ENCODE measurements at places on chromosomes 4 and X. TPM values are rescaled to one million over a fixed set of nuclear protein-coding genes. Genes with fewer than 3 reads are reported as not detected.

DNA sequence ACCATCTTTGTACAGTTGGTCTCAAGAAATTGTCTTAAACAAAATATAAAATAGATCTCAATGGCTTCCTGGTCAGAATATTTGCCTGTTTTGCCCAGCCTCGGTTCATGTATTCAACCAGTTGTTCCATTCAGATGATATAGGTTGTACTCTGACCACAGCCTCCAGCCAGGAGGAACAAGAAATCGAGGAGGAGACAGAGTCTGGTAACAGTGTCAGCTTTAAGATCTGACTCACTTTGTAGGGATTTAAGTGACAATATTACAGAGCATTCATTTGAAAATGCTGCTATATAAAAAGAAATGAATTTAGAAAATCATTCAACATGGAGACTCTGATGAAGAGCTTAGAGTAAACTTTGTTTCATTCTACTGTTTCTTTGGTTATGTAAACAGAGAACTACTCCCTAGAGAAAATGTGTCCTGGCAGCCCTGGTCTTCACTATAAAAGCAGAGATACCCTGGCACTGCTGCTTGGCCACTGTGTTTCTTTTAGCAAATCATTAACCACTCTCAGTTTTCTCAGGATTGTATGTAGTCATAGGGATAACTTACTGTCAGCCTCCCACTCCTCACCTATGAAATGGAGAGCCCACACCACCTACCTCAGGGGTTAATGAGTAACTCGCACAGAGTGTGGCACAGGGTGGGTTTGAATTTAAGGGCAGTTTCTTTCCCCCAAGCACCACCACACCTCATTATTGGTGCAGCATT lies 53.5 kb downstream of the PAGE2 start:
- DNase-seq, result no peak

- DNase-seq, result peak; percentile 57
Measured at GRCh38 chr4:98688411-98689290, 30.2 kb upstream of the TSPAN5 start.

GRCh38 chr4:184232202-184232601 lies 14.5 kb upstream of the ENPP6 start:
- DNase-seq, result no peak

GRCh38 chrX:38560776-38561125 lies 591 bp upstream of the TSPAN7 start:
- no peak for DNase-seq

DNA sequence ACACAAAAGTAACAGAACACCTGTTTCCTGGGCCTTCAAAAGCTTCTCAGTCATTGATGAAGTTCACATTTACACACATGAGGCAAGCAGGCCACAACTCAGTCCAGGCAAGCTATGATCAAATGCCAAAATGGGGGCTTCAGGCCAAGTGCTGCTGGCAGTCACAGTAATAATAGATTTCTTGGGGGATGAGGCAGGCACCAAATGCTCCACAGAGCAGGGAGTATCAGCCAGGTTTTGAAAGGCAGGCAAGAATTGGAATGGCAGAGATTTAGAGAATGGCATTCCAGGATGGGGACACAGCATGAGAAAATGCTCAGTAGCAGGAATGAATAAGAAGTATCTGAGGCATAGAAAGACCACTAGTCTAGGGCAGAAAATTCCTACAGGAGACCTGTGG lies 52.8 kb downstream of the GRIA3 start:
- DNase-seq, result no peak

- DNase-seq, result no peak
Measured at GRCh38 chr4:3225936-3226335, 23.0 kb upstream of the MSANTD1 start.

GRCh38 chrX:10166248-10166716 lies 9.5 kb downstream of the CLCN4 start:
- no peak for DNase-seq

- DNase-seq, result no peak
Measured at GRCh38 chrX:63708801-63709200, 76.2 kb downstream of the ARHGEF9 start.

GRCh38 chr4:147678796-147679549 lies 5.0 kb downstream of the PRMT9 start:
- no peak for DNase-seq

DNA sequence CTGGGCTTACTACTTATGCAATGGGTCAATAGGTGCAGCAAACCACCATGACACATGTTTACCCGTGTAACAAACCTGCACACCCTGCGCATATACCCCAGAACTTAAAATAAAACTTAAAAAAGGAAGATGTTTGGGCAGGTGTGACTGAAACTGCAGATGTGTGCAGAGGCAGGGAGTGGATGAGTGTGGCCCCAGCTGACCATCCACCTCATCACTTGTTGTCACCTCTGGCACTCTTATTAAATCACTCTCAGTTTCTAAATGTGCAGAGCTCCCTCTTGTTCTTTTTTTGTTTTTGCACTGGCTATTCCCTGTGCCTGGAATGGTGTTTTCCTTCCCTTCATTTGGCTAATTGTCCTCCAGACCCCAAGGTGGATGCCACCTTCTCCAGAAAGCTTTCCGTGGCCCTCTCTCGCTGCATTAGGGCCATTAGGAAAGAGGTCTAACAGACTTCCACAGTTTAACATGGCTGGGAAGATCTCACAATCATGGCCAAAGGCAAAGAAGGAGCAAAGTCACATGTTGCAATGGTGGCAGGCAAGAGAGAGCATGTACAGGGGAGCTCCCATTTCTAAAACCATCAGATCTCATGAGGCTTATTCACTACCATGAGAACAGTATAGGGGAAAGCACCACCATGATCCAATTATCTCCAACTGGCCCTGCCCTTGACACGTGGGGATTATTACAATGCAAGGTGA lies 58.5 kb downstream of the SLC2A9 start:
- no peak for DNase-seq

- no peak for DNase-seq
Measured at GRCh38 chr4:24224446-24224845, 334.6 kb upstream of the PPARGC1A start.

DNA sequence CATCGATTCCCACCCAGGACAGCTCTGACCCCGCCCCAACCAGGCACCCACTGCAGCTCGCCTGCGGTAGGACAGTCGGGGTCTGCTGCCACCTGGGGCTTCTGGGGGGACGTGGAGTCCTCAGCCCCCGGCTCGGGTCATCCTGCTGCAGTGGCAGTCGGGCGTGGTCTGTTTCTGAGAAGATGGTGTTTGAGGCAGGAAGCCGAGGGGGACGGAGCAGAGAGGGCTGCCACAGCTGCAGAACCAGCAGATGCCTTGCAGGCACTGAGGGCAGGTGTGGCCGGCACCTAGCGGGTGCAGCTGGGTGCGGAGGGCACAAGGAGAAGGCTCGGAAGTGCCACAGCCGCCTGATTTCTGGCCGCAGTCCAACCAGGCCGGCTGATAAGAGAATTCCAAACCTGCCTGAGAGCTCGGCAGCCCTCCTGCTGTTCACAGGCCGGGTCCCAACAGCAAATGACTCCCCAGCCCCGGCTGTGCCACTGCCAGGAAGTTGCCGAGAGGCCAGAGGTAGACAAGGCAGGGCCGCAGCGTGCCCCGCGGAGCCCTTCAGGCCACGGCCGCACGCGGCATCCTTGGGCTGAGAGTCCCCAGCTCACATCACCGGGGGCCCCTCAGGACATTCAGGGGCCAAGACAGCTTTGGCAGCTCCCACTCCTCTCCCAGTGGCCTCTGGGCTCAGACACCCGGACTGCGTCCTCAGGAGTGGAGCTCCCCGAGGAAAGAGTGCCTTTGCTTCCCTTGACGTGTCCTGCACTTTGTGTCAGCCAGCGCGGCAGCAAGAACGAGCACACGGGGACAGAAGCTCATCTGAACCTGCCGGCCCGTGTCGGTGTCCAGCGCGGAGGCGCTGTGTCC lies 9.4 kb upstream of the CPLX1 start:
- DNase-seq, result no peak

DNA sequence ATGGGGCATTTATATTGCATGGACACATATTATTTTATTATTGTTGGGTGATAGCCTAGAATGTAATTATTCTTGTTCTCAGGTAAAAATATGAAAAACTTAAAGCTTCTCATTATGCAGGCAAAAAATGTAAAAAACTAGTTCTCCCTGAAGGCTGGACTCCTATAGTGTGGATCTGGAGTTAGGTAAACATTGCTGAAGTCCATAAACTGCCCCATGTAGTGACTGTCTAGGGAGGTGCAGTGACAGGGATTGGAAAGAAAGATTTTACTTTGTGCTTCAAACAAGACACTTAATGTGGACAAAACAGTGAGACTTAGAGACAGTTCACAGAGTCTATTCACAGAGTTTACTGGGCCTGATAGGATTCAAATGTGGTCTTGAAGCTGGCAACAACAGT lies 17.0 kb downstream of the ADH6 start:
- DNase-seq, result no peak

GRCh38 chr4:56728512-56728911 lies 47.4 kb upstream of the HOPX start:
- DNase-seq, result peak; percentile 90

GAGE12H gene
- total RNA-seq, result not detected

FATE1 gene
- not detected for total RNA-seq

SMR3B gene
- not detected for total RNA-seq

HSPA4L gene
- total RNA-seq, result 8.0 TPM

SUPT20HL1 gene
- total RNA-seq, result not detected

MYOZ2 gene
- 0.24 TPM for total RNA-seq

USP51 gene
- total RNA-seq, result 2.2 TPM

MAGEB10 gene
- not detected for total RNA-seq

IL15 gene
- total RNA-seq, result 4.8 TPM

MAGEC1 gene
- total RNA-seq, result not detected

POF1B gene
- not detected for total RNA-seq

GPC4 gene
- 86.4 TPM for total RNA-seq

Data from astrocyte (in vitro differentiated cells and primary cell).